Ascending aorta (tissue), 2 donors: ENCODE measurements at places on chromosomes 6 and 20. TPM values are rescaled to one million over a fixed set of nuclear protein-coding genes. Genes with fewer than 3 reads are reported as not detected.

- no peak overlapping the region for H3K4me3 ChIP-seq
- DNase-seq = no peak
- H3K27me3 ChIP-seq = no peaks in the 10 kb centered on the region
Observed at GRCh38 chr6:2101213-2101612, 144.2 kb downstream of the GMDS start.

DNA sequence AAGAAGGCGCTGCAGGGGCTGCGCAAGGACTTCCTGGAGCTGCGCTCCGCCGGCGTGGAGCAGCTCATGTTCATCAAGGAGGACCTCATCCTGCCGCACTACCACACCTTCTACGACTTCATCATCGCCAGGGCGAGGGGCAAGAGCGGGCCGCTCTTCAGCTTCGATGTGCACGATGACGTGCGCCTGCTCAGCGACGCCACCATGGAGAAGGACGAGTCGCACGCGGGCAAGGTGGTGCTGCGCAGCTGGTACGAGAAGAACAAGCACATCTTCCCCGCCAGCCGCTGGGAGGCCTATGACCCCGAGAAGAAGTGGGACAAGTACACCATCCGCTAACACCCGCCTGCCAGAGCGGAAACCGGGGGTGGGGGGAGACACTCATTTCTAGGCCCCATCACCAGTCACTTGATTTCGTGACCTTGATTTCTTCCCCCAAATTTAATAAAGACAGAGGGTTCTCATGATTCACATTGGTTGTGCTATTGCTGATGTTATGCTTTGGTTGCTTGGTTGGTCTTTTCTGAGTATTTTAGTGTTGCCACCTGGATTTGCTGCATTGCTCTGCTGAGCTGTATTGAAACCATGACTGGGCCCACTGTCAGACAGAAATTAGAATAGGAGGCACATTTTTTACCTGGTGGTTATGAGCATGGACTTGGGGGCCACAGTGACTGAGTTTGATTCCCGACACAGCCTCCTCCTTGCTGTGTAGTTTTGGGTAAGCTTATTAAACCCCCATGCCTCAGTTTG lies 1.5 kb downstream of the FAM50B start:
- peak overlapping the region; percentile 64 for H3K4me3 ChIP-seq
- DNase-seq = no peak
- H3K4me1 ChIP-seq = no peaks in the 10 kb centered on the region
- no peak overlapping the region for H3K27ac ChIP-seq
- H3K27me3 ChIP-seq = no peaks in the 10 kb centered on the region
- H3K36me3 ChIP-seq = no peaks in the 10 kb centered on the region

DNA sequence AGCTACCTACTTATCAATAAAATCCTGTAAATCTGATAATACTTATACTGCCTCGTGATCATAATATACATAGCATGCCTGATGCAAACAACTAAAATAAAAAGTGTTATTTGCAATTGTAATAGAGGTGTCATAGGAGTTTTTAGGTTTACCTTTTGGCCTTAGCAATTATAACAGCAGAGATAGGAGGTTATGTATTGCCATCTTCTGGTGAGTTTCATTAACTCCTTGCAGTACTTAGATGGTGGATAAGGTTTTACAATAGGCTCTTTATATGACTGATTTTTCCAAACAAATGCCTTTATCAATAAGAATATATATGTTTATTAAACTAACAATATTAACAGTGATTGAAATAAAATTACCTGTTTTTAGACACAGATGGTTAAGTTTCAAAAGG lies 27.8 kb upstream of the MYCT1 start:
- H3K4me1 ChIP-seq = no peaks in the 10 kb centered on the region
- H3K36me3 ChIP-seq = no peaks in the 10 kb centered on the region
- H3K27me3 ChIP-seq = no peaks in the 10 kb centered on the region
- no peak for DNase-seq
- H3K27ac ChIP-seq = no peak overlapping the region

- H3K27ac ChIP-seq = no peak overlapping the region
- DNase-seq = no peak
- no peaks in the 10 kb centered on the region for H3K4me1 ChIP-seq
Observed at GRCh38 chr6:122207794-122208193, 191.7 kb upstream of the HSF2 start.

- no peaks in the 10 kb centered on the region for H3K27me3 ChIP-seq
- no peak for DNase-seq
- H3K4me3 ChIP-seq = no peak overlapping the region
- H3K4me1 ChIP-seq = no peaks in the 10 kb centered on the region
Observed at GRCh38 chr6:31352683-31353383, 4.1 kb downstream of the HLA-B start.

- no peaks in the 10 kb centered on the region for H3K4me1 ChIP-seq
- H3K27ac ChIP-seq = no peak overlapping the region
- no peak overlapping the region for H3K4me3 ChIP-seq
- no peaks in the 10 kb centered on the region for H3K36me3 ChIP-seq
Observed at GRCh38 chr6:912871-913835, 220.2 kb upstream of the EXOC2 start.

- no peak for DNase-seq
- H3K27ac ChIP-seq = peak overlapping the region; percentile 88
- peak overlapping the region; percentile 16 for H3K4me3 ChIP-seq
- peaks cover 49% of the 10 kb centered on the region for H3K36me3 ChIP-seq
- peaks cover 11% of the 10 kb centered on the region for H3K4me1 ChIP-seq
Observed at GRCh38 chr20:38152175-38152620, 12.9 kb downstream of the TGM2 start.

DNA sequence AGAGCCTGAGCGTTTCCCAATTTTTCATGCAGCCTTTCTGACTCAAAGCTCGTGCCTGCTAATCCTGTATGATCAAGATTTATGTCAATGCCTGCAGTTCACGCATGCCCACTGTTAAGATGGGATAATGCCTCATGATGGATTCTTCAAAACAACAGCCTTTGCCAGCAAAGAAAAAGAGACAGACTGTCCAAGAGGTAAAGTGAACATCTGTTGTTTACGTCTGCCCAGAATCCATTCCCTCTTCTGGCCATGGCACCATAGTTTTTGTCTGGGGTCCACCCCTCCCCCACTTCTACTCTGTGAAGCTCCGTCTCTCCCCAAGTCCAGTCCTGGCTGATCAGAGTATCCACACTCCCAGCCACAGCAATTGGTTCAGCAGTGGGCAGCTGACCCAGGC lies 91.9 kb upstream of the EYA2 start:
- H3K4me3 ChIP-seq = no peak overlapping the region
- no peak for DNase-seq
- no peaks in the 10 kb centered on the region for H3K36me3 ChIP-seq
- H3K4me1 ChIP-seq = no peaks in the 10 kb centered on the region
- H3K27me3 ChIP-seq = no peaks in the 10 kb centered on the region

Gene AK9
- 0.75 TPM for total RNA-seq

Gene AFDN
- 102 TPM for total RNA-seq

Gene JARID2
- 5.0 TPM for total RNA-seq

Gene TOX2
- total RNA-seq = 47.0 TPM

Gene LGSN
- not detected for total RNA-seq

Gene SDCBP2
- total RNA-seq = not detected

Gene PREP
- total RNA-seq = 5.1 TPM

Gene COL12A1
- 140 TPM for total RNA-seq

Gene BYSL
- 1.6 TPM for total RNA-seq

Gene GPSM3
- 19.4 TPM for total RNA-seq

Gene PARD6B
- total RNA-seq = 1.2 TPM
